ENCODE measurements at places on chromosomes 2 and 18. TPM values are rescaled to one million over a fixed set of nuclear protein-coding genes. Genes with fewer than 3 reads are reported as not detected.

Gene EVA1A
- 30.7 TPM for total RNA-seq

Gene FOXD4L1
- total RNA-seq: 0.18 TPM

Gene CPS1
- 22.3 TPM for total RNA-seq

Gene ALMS1
- 18.5 TPM for total RNA-seq

Gene NOL4
- not detected for total RNA-seq

Gene MEX3C
- total RNA-seq: 59.7 TPM

Gene FAM110C
- total RNA-seq: not detected

Gene IL37
- total RNA-seq: not detected

Gene EMX1
- total RNA-seq: not detected

Gene CENPA
- 4.6 TPM for total RNA-seq

Gene FSHR
- total RNA-seq: not detected

Gene AQP12B
- total RNA-seq: not detected

- DNase-seq: no peak
- H3K36me3 ChIP-seq: no peaks in the 10 kb centered on the region
- H3K27me3 ChIP-seq: no peaks in the 10 kb centered on the region
Observed at GRCh38 chr2:59959944-59960343, 593.5 kb downstream of the BCL11A start.

DNA sequence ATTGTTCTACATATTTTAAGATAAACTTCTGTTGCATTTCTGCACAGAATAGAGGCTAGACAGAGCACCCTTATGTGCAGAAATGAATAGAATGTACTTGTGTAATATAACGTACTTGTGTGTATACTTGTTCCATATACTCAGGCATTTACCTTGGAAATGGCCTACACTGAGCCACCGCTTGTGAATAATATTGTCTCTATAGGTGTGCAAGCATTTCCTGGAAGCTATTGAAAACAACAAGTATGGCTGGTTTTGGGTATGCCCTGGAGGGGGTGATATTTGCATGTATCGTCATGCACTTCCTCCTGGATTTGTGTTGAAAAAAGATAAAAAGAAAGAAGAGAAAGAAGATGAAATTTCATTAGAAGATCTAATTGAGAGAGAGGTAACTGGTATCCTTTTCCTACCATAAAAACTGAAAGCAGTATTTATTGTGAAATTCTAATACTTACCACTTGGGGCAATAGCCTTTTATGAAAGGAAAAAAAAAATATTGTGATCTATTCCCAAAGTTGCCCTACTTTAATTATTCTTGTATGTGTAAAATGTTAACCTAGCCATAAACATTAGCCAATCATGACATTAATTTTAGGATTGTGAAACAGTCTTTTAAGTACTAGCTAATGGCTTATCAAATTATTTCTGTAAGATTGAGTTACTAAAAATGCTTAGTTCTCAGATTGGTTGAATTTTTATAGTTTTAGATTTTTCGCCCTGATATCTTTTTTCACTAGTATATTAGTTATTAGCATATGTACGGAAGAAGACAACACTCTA lies 18.0 kb downstream of the ZC3H15 start:
- peaks cover 41% of the 10 kb centered on the region for H3K36me3 ChIP-seq
- no peak overlapping the region for H3K27ac ChIP-seq
- no peaks in the 10 kb centered on the region for H3K27me3 ChIP-seq

DNA sequence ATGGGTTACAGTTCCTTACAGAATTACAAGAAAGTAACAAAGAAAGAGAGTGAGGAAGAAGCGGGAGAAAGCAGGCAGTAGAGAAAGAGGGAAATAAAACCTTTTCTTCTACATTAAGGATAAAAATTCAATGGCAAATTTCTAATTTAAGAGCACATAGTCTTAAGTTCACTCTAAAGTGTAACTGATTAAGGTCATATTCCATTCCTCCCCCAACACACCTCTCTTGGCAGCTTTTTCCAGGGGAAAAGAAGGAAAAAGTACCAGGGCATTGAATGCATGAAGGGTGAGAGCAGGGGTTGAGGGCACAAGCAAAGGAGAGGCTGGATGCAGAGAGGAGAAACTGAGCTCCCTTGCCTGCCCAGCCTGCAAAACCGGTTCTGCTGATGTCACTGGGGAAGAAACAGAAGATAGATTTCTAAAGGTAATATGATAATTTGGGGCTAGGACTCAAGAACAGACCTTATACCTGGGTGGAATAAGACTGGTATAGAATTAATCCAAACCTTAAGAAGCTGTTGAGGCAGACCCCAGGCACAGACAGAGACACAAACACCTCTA lies 4.6 kb downstream of the ACMSD start:
- H3K4me3 ChIP-seq: no peak overlapping the region
- no peaks in the 10 kb centered on the region for H3K27me3 ChIP-seq
- no peaks in the 10 kb centered on the region for H3K36me3 ChIP-seq
- no peak for DNase-seq
- H3K27ac ChIP-seq: no peak overlapping the region

DNA sequence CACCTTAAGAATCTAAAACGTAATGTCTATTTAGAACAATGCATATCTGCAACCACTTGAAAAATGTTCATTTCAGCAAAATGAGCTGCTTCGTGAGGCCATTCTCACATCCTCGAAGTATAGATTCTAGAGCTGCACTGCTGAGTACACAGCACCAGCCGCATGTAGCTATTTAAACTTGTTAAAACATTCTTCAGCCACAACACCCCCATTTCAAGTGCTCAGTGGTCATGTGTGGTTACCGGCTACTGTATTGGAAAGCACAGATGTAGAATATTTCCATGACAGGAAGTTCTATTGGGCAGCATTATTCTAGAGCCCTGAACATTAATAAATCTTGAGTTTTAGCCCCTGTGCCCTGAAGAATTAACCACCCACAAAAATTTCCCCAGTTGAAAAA lies 35.0 kb downstream of the SUMO1 start:
- H3K27me3 ChIP-seq: peaks cover 3% of the 10 kb centered on the region
- peaks cover 25% of the 10 kb centered on the region for H3K36me3 ChIP-seq
- no peak overlapping the region for H3K4me3 ChIP-seq
- DNase-seq: peak; percentile 2
- no peaks in the 10 kb centered on the region for H3K4me1 ChIP-seq

GRCh38 chr2:212646698-212647366 lies 108.2 kb upstream of the ERBB4 start:
- DNase-seq: no peak
- no peaks in the 10 kb centered on the region for H3K36me3 ChIP-seq
- no peak overlapping the region for H3K4me3 ChIP-seq
- peaks cover 11% of the 10 kb centered on the region for H3K4me1 ChIP-seq
- peaks cover 6% of the 10 kb centered on the region for H3K27me3 ChIP-seq

GRCh38 chr2:70531419-70532086 lies 22.1 kb downstream of the TGFA start:
- no peak for DNase-seq
- no peak overlapping the region for H3K27ac ChIP-seq
- H3K4me1 ChIP-seq: no peaks in the 10 kb centered on the region

- no peak overlapping the region for H3K27ac ChIP-seq
- H3K4me1 ChIP-seq: peaks cover 46% of the 10 kb centered on the region
- no peak for DNase-seq
- peaks cover 2% of the 10 kb centered on the region for H3K36me3 ChIP-seq
Observed at GRCh38 chr2:188308483-188308882, 16.8 kb downstream of the GULP1 start.

GRCh38 chr18:10928772-10929373 lies 220.5 kb downstream of the PIEZO2 start:
- DNase-seq: no peak
- H3K27ac ChIP-seq: peak overlapping the region; percentile 97
- H3K27me3 ChIP-seq: no peaks in the 10 kb centered on the region
- H3K4me1 ChIP-seq: peaks cover 68% of the 10 kb centered on the region
- H3K4me3 ChIP-seq: no peak overlapping the region

- peaks cover 16% of the 10 kb centered on the region for H3K27me3 ChIP-seq
- no peaks in the 10 kb centered on the region for H3K4me1 ChIP-seq
- H3K36me3 ChIP-seq: no peaks in the 10 kb centered on the region
- H3K4me3 ChIP-seq: no peak overlapping the region
Observed at GRCh38 chr18:50847192-50847591, 27.4 kb upstream of the MRO start.

GRCh38 chr2:236823041-236823629 lies 253.5 kb downstream of the ACKR3 start:
- H3K27me3 ChIP-seq: peaks cover 7% of the 10 kb centered on the region
- H3K36me3 ChIP-seq: no peaks in the 10 kb centered on the region
- H3K27ac ChIP-seq: no peak overlapping the region

GRCh38 chr2:7057865-7058400 lies 140.7 kb downstream of the RNF144A start:
- H3K36me3 ChIP-seq: no peaks in the 10 kb centered on the region
- DNase-seq: peak; percentile 2
- H3K27ac ChIP-seq: no peak overlapping the region
- H3K4me3 ChIP-seq: no peak overlapping the region

DNA sequence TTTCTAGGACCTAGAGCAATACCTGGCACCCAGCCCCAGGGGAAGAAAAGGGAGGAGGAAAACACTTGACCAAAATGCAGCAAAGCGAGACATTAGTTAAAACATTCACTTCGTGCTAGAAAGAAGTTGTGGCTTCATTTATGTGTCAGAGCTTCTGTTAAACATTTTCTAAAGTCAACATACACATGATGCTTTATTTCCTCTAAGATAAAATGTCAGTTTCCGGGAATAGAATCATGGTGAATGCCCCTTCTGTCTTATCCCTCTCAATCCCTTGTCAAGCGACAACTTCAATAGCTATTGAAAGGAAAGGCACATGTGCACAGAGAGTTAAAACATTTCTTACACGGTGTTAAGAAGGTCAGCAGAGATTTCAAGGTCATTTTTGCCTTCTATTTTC lies 404.6 kb upstream of the CWC22 start:
- H3K27me3 ChIP-seq: no peaks in the 10 kb centered on the region
- H3K36me3 ChIP-seq: no peaks in the 10 kb centered on the region
- no peak for DNase-seq
- H3K4me1 ChIP-seq: peaks cover 13% of the 10 kb centered on the region
- peak overlapping the region; percentile 32 for H3K27ac ChIP-seq

- no peak overlapping the region for H3K4me3 ChIP-seq
- H3K4me1 ChIP-seq: no peaks in the 10 kb centered on the region
- no peak for DNase-seq
Observed at GRCh38 chr2:59791004-59791618, 762.3 kb downstream of the BCL11A start.

GRCh38 chr18:39274535-39274934 lies 1708.9 kb upstream of the CELF4 start:
- no peak for DNase-seq
- H3K27ac ChIP-seq: no peak overlapping the region
- no peaks in the 10 kb centered on the region for H3K36me3 ChIP-seq
- H3K4me3 ChIP-seq: no peak overlapping the region

- no peak overlapping the region for H3K4me3 ChIP-seq
- no peaks in the 10 kb centered on the region for H3K27me3 ChIP-seq
- no peak for DNase-seq
- peaks cover 6% of the 10 kb centered on the region for H3K4me1 ChIP-seq
Observed at GRCh38 chr2:166406374-166406773, 30.6 kb upstream of the SCN9A start.

DNA sequence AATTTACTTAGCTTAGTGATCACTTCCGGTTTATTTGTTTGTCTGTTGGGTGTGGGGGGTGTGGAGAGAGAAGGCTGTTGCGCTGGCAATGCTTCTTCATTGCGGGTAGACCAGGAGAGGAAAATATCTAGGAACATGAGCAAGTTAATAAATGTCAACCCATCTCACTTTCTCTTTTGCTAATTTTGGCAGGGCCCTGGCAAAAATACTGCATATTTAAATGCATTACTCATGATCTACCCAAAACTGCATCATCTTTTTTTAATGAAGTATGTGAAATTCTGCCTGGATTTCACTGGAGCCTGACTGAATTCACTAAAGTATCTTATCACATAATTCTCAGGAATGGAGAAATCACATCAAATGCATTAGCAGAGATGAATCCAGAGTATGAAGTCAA lies 1131.0 kb upstream of the NXPH2 start:
- H3K27me3 ChIP-seq: no peaks in the 10 kb centered on the region
- no peaks in the 10 kb centered on the region for H3K4me1 ChIP-seq
- H3K27ac ChIP-seq: no peak overlapping the region
- DNase-seq: no peak
- no peak overlapping the region for H3K4me3 ChIP-seq
- H3K36me3 ChIP-seq: no peaks in the 10 kb centered on the region

- H3K4me1 ChIP-seq: no peaks in the 10 kb centered on the region
- no peak for DNase-seq
- no peaks in the 10 kb centered on the region for H3K27me3 ChIP-seq
- no peaks in the 10 kb centered on the region for H3K36me3 ChIP-seq
Observed at GRCh38 chr2:29201979-29202378, 86.8 kb downstream of the CLIP4 start.

- no peaks in the 10 kb centered on the region for H3K36me3 ChIP-seq
- H3K27me3 ChIP-seq: peaks cover 51% of the 10 kb centered on the region
- no peaks in the 10 kb centered on the region for H3K4me1 ChIP-seq
- no peak overlapping the region for H3K27ac ChIP-seq
- DNase-seq: no peak
Observed at GRCh38 chr2:102273619-102274211, 37.6 kb upstream of the IL1RL1 start.

DNA sequence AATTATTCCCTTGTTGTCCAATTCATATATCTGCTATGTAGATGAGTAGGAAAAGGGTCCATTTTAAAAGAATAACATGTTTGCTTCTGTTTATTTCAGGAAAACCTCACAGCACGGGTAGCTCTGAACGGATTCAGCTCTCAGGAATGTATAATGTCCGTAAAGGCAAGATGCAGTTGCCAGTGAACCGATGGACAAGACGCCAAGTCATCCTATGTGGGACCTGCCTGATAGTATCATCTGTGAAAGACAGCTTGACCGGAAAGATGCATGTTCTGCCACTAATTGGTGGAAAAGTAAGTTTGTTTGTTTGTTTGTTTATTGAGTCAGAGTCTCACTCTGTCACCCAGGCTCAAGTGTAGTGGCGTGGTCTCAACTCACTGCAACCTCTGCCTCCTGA lies 114.6 kb downstream of the PHLPP1 start:
- no peak overlapping the region for H3K4me3 ChIP-seq
- peaks cover 6% of the 10 kb centered on the region for H3K36me3 ChIP-seq
- no peak overlapping the region for H3K27ac ChIP-seq

- no peaks in the 10 kb centered on the region for H3K4me1 ChIP-seq
- H3K36me3 ChIP-seq: no peaks in the 10 kb centered on the region
- no peaks in the 10 kb centered on the region for H3K27me3 ChIP-seq
- no peak overlapping the region for H3K27ac ChIP-seq
- peak; percentile 80 for DNase-seq
Observed at GRCh38 chr2:239778042-239778851, 246.9 kb downstream of the NDUFA10 start.

DNA sequence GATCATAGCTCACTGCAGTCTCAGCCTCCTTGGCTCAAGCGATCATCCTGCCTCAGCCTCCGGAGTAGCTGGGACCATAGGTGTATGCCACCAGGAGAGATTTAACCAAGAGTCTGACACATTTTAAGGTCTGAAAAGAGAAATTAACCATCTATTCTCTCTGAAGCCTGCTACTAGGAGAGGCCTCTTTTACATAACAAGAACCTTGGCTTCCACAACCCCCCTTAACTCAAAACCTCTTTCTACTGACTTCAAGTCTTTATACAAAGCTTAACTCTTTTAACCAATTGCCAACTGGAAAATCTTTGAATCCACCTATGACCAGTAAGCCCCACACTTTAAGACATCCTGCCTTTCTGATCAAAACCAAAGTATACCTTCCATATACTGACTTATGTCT lies 279.9 kb upstream of the CELF4 start:
- H3K4me3 ChIP-seq: no peak overlapping the region
- DNase-seq: no peak
- H3K27ac ChIP-seq: no peak overlapping the region
- no peaks in the 10 kb centered on the region for H3K36me3 ChIP-seq
- no peaks in the 10 kb centered on the region for H3K27me3 ChIP-seq
- no peaks in the 10 kb centered on the region for H3K4me1 ChIP-seq

Measured in osteocyte (in vitro differentiated cells).